ENCODE measurements at places on chromosomes 5 and 9.

DNA sequence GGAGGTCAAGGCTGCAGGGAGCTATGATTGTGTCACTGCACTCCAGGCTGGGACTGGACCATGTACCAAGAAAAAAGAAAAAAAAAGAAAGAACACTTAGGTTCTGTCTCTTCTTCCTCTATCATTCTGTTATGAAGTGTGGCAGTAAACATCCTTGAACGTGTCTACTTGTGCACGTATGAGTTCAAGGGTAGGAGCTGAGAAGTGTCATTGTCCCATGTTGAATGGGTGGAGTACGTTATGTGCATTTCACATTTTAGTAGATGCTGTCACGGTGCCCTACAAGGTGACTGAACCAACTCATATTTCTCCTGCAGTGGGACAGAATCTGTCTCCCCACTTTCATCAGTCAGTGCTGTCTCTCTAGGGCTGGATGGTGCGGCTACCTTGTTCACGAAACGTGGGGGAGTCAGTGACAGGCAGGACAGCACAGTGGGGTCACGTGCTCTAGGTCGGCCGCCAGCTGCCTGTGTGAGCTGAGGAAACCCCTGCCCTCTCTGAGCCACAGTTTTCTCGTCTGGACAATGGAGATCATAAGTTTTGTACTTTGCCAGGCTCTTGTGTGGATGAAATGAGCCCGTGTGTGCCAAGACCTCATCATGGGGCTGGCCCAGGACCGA, 47.2 kb downstream of the GTF3C4 start:
- DNase-seq = no peak

GRCh38 chr5:174664180-174664850, 60.1 kb upstream of the MSX2 start:
- no peak for DNase-seq

GRCh38 chr9:94622087-94622800, 17.1 kb downstream of the FBP1 start:
- DNase-seq = no peak

DNA sequence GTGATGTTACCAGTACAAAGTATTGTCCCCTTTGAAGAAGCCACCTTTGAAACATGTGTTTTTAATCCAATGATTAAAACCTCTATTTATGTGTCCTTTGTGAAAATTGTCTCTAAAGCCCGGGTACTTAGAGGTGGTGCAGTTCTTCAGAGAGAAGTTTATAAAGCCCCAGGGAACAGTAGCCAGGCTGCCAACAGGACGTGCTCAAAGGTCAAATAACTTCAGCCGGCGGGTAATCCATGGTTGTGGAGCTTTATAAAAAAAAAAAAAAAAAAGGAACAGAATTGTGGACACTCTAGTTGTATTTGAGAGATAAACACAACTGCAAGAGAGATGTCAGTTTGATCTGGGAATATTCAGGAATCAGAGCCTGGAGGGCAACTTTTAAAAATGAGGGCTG, 57.9 kb upstream of the CTNND2 start:
- DNase-seq = no peak

DNA sequence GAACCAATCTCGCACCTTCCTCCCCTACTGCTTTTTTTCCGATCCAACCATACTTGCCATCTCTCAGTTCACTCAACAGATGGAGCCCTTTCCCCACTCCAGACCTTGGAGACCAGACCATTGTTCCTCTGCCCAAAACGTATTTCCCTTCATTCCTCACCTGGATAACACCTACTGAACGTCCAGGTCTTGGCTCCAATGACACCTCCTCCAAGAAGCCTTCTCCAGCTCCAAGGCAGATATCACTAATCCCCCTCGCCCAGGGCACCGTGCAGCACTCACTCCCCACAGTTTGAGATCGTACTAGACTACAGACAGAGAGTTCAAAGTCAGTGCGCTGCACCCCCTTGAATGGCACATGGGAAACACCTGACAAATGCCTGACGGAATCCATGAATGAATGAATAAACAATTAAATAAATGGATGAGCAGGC, 47.1 kb upstream of the AKNA start:
- DNase-seq = no peak

- no peak for DNase-seq
Observed at GRCh38 chr5:150428106-150428876, 15.6 kb upstream of the CD74 start.

DNA sequence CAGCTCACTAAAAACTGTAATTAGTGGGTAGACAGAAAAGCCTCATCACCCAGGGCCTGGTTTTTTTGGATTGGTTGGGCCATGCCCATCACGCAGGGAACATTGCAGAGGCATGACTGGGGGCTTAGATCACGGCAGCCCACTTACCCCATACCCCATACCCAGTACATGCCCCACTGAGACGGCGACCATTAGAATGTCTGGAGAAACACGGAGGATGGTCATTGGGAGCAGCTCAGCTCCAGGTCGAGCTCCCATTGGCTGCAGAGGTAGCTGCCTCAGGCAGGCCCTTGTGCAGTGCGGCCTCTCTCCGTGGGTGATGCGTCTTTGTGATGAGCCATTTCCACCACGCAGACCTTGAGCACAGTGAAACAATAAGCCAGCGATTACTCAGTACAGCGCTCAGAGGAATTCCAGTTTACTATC, 204.0 kb downstream of the GADD45G start:
- DNase-seq = no peak

DNA sequence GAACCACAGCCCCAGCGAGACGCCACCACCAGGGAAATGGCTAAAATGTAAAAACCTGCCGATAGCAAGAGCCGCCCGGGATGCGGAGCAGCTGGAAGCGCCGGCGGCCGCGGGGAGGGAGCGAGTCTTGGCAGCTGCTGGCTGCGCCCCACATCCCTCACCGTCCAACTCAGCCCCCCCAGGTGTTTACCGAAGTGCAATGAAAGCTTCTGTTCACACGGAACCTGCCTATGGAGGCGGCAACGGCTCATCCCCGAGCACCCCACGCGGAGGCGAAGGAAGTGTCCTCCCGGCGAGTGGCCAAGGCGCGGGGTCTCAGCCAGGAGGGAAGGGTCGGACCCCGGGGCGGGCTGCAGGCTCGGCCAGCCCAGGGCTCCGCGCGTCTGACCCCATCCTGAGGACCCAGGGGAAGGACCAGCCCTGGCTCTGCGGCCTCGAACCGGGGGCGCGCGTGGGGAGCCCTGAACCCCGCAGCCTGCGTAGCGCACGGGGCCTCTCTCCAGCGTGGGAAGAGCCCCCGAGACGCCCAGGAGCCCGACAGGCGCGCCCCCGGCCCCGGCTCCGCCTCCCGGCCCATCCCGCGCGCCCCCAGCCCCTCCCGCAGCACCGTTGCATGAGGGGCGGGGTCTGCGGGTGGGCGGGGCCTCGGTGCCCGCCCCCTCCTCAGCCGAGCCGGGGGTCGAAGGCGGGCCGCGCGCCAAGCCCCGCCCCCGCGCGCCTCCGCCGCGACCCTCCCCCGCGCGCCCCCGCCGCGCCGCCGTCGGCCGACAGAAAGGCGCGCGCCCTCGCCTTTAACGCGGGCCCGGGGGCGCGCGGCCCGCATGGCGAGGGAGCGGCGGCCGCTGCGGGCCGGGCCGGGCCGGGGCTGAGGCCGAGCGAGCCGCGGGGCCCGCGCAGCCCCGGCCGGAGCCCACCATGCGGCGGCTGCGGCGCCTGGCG, at the start of gene DIPK1B:
Gene DIPK1B, plus strand, starts transcription at position 822 of the 939 bp plus-strand sequence. Its CDS starts 94 bp downstream, at position 916.
- no peak for DNase-seq

- no peak for DNase-seq
Observed at GRCh38 chr5:89324990-89325389, 442.0 kb upstream of the MEF2C start.

DNA sequence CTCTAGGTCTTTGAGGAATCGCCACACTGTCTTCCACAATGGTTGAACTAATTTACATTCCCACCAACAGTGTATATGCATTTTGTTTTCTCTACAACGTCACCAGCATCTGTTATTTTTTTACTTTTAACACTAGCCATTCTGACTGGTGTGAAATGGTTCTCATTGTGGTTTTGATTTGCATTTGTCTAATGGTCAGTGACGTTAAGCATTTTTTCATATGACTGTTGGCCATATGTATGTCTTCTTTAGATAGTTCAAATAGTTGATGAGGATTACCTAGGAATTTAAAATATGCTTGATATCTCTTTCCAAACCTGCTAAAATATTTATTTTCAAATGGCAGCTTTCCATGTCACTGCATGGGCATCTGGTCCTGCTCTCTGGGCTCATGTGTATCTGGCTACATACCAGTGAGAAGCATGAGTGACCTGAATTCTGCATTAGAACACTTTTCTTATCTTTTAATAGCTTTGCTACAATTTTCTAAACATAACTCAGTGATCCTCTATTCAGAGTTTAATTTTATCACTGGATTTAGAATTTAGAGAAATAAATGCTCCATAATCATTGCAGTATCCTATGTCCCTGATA, 95.8 kb upstream of the ADAMTS16 start:
- no peak for DNase-seq
